T1000 (cell line): ENCODE measurements at places on chromosomes 6 and 20.

DNA sequence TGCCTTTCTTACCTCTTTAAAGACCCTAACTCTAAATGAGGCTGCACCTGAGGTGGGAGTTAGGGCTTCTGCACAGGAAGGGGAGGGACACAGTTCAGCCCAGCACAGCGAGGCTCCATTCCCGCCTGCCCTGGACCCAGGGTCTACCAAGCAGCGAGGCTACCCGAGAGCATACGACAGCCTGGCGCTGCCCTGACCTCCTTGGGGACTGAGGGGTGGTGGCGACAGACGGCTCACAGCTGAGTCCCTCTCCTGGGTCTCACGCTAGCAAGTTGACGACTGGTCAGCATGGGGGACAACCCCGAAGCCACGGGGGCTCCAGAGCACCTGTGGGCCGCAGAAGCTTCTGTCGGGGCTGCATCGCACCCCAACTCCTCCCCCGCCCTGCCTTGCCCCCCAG is 24.4 kb downstream of the SLC17A9 start:
- DNase-seq, result no peak

DNA sequence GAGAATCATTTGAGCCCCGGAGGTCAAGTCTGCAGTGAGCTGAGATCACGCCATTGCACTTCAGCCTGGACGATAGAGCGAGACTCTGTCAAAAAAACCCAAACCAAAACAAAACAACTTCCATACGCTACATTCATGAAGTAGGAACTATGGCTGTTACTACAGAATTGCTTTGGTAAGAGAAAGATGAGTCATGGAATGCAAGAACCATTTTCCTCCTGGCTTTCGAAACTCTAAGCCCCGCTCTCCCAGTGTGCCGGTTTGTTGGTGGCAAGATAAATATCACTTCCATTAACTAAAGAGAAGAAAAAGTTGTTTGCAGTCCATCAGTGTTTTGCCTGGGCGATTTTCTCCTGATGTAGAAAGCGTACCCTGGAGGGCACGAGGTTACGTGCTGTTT is 61.3 kb downstream of the ZDHHC14 start:
- DNase-seq, result peak; percentile 11

GRCh38 chr20:38620441-38620840 is 18.8 kb downstream of the ARHGAP40 start:
- DNase-seq, result no peak

- no peak for DNase-seq
These were observed 75.1 kb upstream of the ATXN1 start for GRCh38 chr6:16836144-16836981.
